ENCODE measurements at places on chromosomes 1 and 21. TPM values are rescaled to one million over a fixed set of nuclear protein-coding genes. Genes with fewer than 3 reads are reported as not detected.

- no peak for DNase-seq
Observed at GRCh38 chr1:5997316-5997715, 5.1 kb upstream of the NPHP4 start.

DNA sequence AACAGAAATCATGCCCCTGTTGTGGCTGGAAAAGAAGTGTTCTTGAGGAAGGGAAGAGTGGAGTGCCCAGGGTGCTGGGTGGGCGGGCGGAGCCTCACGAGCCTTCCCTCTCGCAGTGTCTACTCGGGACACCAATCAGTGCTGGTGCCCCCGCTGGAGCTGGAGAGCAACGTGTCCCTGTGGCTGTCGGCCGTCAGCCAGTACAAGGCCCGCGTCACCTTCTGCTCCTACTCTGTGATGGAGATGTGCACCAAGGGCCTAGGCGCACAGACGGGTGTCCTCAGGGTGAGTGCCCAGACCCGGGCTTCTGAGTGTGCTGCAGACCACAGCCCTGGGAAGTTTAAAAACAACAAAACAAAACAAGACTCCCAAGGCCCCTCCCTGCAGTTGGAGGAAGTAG lies 47.4 kb downstream of the S100B start:
- DNase-seq, result no peak

- DNase-seq, result no peak
Observed at GRCh38 chr1:171739656-171740055, 2.2 kb downstream of the VAMP4 start.

UBL4B gene
- not detected for total RNA-seq

DNA sequence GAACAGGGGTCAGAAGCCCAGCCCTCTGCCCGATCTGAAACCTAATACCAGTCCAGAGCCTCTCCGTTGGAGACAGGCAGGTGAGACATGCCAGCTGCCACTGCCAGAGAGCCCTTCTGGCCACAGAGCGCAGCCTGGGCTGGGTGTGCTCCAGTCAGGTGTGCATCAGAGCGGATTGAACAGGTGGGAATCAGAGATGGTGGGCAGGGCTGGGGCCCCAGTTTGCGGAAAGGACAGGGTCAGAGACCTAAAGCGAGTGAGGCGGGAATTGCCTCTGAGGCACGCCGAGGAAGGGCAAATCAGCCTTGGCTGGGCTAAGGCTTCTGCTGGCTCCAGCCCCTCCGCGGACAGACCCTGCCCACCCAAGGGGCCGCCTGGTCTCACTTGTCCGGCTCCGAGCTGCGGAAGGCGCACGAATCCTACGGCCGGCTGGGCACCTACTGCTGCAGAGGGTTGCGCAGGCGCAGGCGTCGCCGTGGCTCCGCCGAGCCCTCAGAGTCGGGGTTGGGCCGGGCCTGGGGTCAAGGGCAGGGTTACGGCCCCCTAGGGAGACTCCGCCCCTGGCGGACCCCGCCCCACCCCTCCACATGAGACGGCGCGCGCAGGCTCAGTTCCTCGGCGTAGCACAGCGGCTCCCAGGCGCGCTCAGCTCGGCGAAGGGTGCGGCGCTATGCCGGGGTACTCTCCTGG lies 10.3 kb downstream of the CPLANE2 start:
- no peak for DNase-seq

ATP1A4 gene
- not detected for total RNA-seq

GRCh38 chr1:160665330-160666078 lies 18.7 kb upstream of the SLAMF1 start:
- DNase-seq, result no peak

- DNase-seq, result no peak
Observed at GRCh38 chr1:10908266-10908665, 104.2 kb upstream of the TARDBP start.

DNA sequence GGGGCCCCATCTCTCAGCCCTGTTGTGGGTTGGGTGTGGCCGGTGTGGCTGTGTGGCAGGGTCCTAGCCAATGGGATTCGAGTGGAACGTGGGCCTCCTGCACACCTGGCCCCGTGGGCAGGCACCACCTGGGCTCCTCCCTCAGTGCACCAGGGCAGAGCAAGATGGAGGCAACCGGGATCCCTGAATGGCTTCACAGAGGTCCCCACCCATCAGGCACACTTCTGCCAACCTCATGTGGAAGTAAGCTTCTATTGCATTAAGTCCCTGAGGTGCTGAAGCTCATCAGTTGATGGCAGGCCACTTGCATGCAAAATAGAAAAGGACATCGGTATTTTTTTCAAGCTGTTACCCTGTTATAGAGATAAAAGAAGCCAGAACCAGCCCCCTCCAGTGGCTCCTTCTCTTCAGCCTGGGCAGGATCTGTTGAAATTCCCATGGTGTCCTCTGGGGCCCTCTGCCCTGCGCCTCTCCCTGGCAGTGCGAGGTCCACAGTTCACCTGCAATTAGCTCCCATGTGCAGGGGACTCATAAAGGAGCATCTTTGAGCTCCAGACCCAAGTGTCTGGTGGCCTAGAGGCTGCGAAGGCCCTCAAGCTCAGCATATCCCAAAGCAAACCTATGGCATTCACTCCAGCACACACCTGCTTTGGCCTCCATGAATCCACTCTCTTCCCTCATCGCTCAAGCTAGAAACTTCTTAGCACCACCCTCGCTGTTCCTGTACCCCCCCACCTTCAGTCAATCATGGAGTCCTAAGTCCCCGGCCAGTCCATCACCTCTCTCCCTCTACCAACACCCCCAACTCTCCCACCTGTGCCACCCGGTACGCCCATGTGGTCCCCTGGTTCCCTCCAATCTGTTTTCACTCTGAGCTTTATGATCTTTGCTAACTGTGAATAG lies 2.1 kb upstream of the SLC45A1 start:
- no peak for DNase-seq

- no peak for DNase-seq
Observed at GRCh38 chr1:10691740-10692125, 104.7 kb downstream of the CASZ1 start.

- no peak for DNase-seq
Observed at GRCh38 chr1:99786751-99787501, 20.5 kb upstream of the FRRS1 start.

DNA sequence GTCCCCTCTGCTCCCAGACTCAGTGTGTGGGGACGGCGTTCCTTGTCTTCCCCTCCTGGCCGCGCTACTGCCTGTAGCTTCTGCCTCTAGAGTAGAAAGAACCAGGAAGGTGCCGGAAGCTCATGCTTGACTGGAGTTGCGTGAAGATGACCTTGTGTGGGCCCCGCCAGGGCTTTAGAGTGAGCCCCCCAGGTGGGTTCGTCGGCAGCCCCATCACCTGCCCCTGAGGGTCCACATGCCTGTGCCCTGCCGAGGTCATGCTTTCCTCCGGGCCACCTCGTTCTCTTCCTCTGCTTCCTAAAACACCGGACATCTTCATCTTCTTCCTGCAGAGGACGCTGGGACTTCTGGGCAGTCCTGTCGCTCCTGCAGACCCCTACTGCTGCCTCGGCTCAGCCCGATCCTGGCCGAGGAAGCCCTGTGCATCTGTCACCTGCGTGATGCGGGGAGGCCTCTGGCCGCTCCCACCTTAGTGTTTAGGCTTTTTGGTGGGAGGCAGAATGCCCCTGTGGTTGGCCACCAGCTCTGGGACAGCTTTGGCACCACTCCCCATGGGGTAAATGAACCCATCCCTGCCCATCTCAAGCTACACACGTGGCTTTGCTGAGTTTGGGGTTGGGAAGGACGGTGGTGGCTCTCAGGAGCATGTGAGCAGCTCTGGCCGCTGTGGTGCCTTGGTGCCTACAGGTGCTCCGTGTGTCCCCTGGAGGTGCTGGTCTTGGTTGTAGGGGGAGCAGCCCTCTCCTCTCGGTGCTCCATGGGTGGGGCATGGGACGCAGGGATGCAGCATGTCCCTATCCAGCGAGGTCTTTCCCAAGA lies 12.3 kb downstream of the OBSCN start:
- no peak for DNase-seq

- DNase-seq, result peak; percentile 7
Observed at GRCh38 chr1:58011978-58012377, 534.5 kb downstream of the OMA1 start.

DNA sequence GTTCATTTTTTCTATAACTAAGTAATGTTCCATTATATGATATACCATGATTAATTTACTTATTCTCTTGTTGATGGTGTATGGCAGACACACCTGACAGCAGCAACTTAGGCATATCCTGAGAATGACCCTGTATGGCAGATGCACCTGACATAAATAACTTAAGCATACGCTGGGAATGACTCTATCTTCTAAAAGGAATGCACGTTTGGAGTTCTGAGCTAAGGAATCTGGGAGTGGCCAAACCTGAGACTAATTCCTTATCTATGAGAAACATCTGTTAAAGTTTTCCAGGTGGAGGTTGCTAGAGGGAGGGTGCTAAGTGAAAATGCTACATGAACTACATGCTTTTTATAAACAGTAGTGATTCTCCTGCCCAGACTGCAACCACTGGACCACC lies 96.7 kb upstream of the RGS18 start:
- no peak for DNase-seq

DNA sequence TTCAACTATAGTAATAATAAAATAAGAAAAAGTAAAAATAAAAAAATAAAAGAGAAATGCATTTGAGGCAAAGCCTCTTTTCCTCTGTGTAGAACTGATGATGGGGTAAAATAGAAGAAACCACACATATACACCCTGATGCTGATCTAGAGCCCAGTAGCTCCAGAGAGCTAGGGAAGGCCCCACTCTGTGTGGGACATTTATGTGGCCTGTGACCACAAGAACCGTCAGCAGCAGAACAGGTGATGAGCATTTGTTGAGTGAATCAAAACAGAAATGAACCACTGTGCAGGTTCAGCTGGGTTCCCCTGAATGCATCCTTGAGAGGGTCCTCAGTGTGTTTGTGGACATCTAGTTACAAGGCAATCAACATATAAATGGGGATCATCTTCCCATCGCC lies 221.8 kb upstream of the HOOK1 start:
- DNase-seq, result no peak

LINGO4 gene
- total RNA-seq, result not detected

TBCE gene
- total RNA-seq, result 71.7 TPM

DNA sequence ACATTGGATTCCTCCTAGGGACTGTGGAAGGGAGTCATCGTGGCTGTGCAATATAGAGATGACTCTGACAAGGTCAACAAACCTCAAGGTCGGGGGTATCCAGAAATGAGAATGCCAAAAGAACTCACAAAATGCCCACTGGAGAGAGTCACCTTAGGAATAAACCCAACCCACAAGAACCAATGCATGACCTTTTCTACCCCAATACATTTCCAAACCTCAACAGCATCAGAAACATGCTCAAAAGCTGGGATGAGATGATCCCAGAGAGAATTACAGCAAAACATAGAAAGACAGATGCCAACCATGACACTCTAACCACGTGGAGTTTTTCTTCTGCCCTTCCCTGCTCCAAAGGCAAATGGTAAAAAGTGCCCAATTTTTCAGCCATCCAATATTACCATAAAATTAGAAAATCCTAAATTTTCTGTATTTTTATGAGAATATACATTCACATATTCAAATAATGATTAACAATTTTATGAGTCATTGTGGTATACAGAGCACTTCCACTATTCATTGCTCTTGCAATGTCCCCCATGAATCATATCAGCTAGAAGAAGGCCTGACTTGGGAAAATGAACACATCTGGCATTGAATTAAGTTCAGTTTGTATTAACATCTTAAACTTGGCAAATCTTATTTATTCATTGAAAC lies 88.2 kb upstream of the PALMD start:
- peak; percentile 56 for DNase-seq

GRCh38 chr1:100767176-100767890 lies 47.8 kb downstream of the VCAM1 start:
- DNase-seq, result no peak

ANP32E gene
- total RNA-seq, result 105 TPM

DNA sequence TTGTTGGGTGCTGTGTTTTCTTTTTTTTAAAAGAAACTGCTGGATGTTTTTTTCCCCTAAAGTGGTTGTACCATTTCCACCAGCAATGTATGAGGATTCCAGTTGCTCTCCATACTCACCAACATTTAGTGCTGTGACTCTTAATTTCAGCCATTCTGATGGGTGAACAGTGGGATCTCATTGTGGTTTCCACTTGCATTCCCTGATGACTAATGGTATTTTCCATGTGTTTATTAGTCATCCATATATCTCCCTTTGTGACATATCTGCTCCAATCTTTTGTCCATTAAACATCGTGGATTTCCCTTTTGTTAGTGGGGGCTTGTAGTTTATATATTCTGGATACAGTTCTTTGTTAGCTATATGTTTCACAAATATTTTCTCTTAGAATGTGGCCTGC lies 206.0 kb downstream of the CAMTA1 start:
- DNase-seq, result peak; percentile 79

GRCh38 chr1:189438808-189439207 lies 1038.9 kb downstream of the BRINP3 start:
- DNase-seq, result no peak

- peak; percentile 89 for DNase-seq
Observed at GRCh38 chr21:36135391-36136102, 668 bp downstream of the CBR3 start.

DNA sequence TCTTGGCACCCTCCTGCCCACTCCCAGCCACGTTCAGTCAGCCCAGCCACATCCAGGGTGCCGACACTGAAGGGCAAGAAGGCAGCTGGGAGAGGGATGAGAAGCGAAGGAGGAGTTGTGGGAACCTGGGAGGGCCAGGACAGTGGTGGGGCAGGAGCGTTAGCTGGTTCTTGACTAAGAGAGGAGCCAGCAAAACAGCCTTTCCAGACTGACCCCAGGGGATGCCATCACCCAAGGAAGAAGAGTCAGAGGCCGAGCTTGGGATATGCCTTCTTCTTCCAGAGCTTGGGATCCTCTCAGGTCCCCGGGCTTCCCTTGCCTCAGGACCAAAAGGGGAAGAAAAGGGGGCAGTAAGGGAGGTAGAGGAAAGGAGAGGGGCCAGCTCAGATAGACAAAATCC lies 7.2 kb downstream of the INKA2 start:
- DNase-seq, result no peak

GRCh38 chr1:214427871-214428277 lies 123.5 kb downstream of the PTPN14 start:
- DNase-seq, result peak; percentile 96

GRCh38 chr1:8533124-8533523 lies 215.2 kb downstream of the SLC45A1 start:
- no peak for DNase-seq

ZSWIM5 gene
- total RNA-seq, result 1.8 TPM

FCGR2B gene
- total RNA-seq, result not detected

- DNase-seq, result no peak
Observed at GRCh38 chr1:149883598-149884247, 15.6 kb upstream of the BOLA1 start.

OR4F29 gene
- not detected for total RNA-seq

AADACL3 gene
- not detected for total RNA-seq

DNA sequence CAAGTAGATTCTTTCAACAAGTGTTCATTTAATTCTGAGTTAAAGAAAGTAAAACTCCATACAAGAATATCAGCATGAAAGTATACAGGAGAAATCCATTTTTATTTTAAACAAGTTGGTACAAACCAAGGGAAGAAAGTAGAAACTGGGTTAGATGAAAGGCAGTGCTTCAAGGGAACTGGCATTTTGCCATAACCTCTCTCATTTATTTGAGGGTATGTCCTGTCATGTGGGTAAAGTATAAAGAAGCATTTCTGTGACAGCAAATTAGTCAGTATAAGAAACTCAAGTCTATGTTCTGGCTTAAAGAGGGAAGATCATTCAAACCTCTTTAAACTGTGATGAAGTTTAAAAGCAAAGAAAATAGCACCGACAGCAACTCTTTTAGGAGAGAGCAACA lies 32.0 kb downstream of the OLFM3 start:
- DNase-seq, result no peak

SYPL2 gene
- total RNA-seq, result 0.15 TPM

IGFN1 gene
- total RNA-seq, result 0.51 TPM

SPRR2A gene
- total RNA-seq, result not detected

- DNase-seq, result no peak
Observed at GRCh38 chr1:54609301-54609921, 13.9 kb downstream of the FAM151A start.

CCDC27 gene
- total RNA-seq, result not detected
